ENCODE measurements at places on chromosomes 3 and 15.
A peak's percentile ranks its signal among the peaks of the same experiment; 100 is the strongest.

DNA sequence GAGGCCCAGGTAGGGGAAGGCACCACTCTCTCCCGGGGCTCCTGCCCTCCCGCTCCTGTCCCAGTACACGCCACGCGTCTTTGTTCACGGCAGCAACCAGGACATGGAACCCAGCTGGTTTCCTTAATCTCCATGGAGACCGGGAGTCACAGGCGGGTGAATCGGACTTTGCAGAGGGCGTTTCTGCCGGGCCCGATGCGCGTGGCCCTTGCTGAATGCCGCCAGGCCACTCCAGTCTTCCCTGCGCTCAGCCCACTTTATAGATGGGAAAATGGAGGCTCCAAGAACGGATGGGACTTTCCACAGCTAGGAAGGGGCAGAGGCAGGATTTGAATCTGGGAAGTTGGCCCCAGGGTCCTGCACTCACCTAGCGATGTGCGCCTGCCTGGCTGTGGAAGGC, 7.4 kb downstream of the PLXND1 start:
- no peak for DNase-seq

GRCh38 chr15:78224023-78224411, 10.3 kb downstream of the ACSBG1 start:
- DNase-seq, result no peak

DNA sequence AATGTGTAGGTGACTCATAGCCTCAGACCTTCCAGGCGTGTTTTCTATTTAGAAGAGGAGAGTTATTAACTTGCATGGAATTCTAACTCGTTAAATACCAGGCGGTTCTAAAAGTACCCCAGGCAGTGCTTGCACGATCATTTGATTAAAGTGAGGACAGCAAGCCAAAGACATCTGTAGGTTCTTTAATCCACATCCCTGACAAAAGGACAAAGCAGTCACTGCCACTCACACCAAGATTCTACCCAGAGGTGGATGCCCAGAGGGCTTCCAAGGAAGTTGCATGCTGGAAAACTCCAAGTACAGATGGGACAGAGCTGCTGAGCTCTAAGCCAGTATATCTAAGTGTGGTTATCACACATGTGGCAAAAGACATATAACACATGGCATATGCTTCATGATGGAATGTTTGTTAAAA, 372.1 kb downstream of the ROBO2 start:
- DNase-seq, result no peak

GRCh38 chr3:175764722-175765121, 905.6 kb downstream of the NAALADL2 start:
- DNase-seq, result no peak

- DNase-seq, result no peak
Observed at GRCh38 chr3:129224984-129225393, 24.4 kb upstream of the COPG1 start.

DNA sequence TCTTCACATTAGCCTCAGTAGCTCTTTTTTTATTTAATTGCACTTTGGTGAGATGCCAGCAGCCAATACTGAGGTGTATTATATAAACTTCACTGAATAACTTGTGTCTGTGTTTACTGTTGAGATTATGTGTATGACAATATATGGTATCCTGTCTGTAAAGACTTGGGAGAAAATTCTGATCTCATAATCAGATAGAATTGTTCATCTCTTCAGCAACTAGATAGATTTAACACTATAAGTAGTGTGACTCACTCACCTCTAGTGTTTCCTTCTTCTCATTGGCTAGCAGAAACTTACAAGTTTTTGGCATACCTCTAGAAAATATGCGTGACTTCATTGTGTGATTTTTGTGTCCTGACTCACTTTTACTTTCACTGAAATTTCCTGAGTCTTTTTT, 67.6 kb upstream of the TGFBR2 start:
- DNase-seq, result no peak

DNA sequence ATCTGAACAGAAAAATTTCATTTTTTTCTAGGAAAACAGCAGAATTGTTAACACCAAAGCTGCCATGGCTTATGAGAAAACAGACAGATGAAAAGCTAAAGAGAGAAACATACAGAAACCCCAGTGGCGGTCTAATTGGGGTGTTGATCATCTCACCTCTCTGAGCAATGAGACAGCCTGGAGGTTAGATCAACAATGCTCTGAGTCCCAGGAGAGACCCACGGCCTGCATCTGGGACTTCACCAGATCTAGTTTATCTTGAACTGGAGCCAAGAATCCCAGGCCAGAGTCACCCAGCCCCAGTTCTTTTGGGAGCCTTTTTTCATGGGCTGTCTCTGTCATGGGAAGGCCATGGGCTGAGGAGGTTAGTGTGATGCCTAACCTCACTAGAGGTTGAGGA, 3.5 kb upstream of the GALNT15 start:
- DNase-seq, result no peak

- DNase-seq, result no peak
Observed at GRCh38 chr3:149933858-149934257, 36.8 kb downstream of the PFN2 start.

- DNase-seq, result no peak
Observed at GRCh38 chr3:170044795-170045244, 7.0 kb downstream of the GPR160 start.

DNA sequence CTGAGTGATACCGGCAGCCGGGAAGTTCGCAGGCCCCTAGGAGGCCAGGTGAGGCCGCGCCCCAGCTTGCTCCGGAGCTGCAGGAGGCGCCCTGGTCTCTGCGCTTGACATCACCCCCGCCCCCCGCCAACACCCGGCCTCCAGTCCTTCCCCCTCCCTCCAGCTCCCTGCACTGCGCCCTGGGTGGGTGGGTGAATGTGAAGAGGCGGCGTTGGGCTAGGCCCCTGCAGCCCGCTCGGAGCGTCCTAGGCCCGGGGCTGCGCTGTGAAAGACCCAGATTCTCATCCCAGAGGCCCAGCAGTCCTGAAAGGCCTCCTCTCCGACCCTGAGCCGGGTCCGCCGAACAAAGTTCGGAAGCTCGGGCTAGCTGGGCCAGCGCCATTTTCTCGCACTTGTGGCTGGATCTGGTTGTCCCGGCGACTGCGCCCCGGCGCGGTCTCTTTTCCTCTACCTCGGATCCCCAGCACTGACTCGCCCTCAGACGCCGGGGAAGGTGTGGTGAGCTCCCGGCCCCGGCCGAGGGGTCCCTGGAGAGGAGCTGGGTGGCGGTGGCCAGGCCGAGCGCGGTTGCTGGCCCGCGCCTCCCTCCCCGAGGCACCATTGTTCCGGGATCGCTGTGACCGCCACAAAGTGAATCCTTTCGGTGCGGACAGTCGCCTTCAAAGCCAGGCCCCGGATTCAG, 12.9 kb downstream of the ZIC4 start:
- no peak for DNase-seq

GRCh38 chr15:31200735-31201151, 99.2 kb upstream of the TRPM1 start:
- peak; percentile 16 for DNase-seq

GRCh38 chr3:139558351-139559266, 19.1 kb upstream of the RBP1 start:
- no peak for DNase-seq

GRCh38 chr3:142209655-142210054, 15.7 kb downstream of the GK5 start:
- no peak for DNase-seq

GRCh38 chr3:169271936-169272335, 391.6 kb downstream of the MECOM start:
- no peak for DNase-seq

- no peak for DNase-seq
Observed at GRCh38 chr15:42670451-42670850, 66.5 kb downstream of the CDAN1 start.

DNA sequence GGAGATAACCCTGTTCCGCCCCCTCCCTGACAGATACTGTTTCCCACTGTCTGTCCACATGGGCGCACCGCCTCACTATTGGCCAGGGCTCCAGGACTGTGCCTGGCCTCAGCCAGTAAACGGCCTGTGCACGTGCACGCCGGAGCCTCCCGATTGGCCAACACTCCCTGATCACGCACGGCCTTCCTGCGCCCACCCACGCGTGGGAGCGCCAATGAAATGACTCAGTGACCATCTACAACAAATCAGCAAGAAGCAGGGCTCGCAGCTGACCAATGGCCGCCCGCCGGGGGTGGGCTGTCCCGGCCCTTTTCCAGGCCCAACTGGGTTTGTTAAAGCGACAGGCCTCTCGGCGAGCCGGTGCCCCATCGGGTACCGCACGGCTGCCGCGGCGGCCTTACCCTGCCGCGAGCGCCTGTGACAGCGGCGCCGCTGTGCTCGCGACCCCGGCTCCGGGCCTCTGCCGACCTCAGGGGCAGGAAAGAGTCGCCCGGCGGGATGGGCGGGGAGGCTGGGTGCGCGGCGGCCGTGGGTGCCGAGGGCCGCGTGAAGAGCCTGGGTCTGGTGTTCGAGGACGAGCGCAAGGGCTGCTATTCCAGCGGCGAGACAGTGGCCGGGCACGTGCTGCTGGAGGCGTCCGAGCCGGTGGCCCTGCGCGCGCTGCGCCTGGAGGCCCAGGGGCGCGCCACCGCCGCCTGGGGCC, at the start of gene ARRDC4:
Gene ARRDC4, plus strand, starts transcription at position 340 of the 703 bp plus-strand sequence. Its CDS starts 159 bp downstream, at position 499.
- DNase-seq, result peak; percentile 92

- DNase-seq, result no peak
Observed at GRCh38 chr15:29064731-29065130, 179.0 kb downstream of the APBA2 start.

DNA sequence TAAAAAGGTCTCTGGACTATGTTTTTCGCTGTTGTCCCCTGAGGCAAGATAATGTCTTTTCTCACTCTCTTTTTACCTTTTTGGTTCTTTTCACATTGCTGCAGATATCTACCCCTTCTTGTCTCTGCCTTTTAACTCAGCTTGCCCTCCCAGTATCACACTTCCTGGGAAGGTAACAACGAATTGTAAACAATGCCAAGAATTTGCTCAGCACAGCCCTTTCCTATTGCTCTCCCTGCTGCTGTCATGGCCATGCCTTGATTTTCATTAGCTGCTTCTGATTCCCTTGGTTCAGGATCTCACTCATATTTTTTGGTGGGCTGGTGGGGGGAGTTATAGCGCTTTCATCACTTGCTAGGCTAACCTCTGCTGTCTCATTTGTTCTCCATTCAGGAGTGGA, 123.1 kb upstream of the DPH6 start:
- DNase-seq, result no peak

DNA sequence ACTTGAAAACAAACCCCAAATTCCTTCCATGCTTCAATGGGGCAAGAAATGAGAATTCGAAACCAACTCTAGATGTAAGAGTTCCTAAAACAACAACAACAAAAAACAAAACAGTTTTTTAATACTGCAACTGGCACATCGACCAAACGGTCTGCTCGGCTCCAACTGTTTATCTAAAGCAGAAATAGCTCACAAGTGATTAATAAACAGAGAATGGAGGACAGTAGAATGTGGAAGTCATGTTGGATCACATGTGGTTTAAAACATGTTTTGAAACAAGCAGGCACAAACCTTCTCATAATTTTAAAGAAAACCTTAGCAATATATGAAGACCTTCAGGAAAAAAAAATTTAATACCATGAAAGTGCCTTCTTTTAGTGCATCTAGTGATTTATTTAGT, 55.1 kb downstream of the SETMAR start:
- DNase-seq, result no peak

DNA sequence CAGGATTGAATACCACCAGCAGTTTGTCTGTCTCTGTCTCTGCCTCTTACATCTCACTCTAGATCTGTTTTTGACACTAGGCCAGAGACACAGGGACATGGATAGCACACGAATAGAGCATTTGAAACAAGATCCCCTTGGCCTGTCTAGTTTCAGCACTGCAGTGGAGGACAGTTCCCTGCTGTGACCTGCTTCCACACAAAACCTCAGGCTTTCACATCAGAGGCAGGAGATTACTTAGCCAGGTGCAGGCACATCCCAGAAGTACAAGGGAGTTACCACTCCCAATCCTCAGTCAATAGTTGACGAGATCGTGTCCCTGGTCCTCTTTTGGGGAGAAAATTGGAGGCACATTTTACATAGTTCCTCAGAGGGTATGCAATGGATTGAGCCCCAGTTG, 34.0 kb upstream of the CCK start:
- no peak for DNase-seq

DNA sequence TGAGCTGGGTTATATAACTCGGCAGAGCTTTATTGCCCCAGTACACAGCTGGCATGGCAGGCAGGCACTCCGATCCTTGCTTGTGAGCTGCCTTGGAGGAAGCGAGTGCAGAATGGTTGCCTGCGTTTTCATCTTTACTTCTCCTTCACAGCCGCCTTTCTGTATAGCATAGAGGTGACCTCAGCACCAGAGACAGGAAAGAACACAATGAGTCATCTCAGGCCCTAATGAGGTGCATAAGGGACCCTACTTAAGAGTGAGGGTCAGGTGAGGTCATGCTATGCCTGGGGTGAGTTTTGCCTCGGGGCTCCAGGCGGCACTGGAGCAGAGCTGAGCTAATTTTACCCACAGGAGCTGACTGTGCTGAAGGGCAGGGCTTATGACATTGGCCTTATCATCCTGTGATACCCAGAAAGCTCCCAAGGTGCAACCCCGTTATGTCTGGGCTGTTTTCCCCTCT, 43.5 kb downstream of the LPP start:
- DNase-seq, result no peak

GRCh38 chr15:45603881-45604280, 16.7 kb downstream of the BLOC1S6 start:
- DNase-seq, result no peak

- DNase-seq, result no peak
Observed at GRCh38 chr15:69955240-69955894, 142.3 kb downstream of the TLE3 start.

- no peak for DNase-seq
Observed at GRCh38 chr3:95200384-95200783, 1137.5 kb downstream of the NSUN3 start.

DNA sequence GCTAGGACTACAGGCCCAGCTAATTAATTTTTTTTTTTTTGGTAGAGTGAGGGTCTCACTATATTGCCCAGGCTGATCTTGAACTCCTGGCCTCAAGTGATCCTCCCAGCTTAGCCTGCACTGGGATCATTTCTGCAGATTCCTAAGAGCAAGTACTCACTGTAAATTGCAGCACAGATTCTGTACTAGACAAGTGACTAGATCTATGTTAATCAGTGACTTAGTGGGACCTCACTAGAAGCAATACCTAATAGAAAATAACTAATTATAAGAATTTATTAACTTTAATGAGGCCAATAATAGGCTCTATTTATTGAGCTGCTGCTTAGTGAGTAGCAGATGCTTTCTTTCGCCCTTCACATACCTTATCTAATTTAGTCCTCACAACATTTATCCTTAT, 10.6 kb upstream of the UTS2B start:
- DNase-seq, result no peak
